Neural progenitor cell (in vitro differentiated cells): ENCODE measurements at places on chromosomes 4 and X.
A peak's percentile ranks its signal among the peaks of the same experiment; 100 is the strongest.

- DNase-seq: no peak
- no peak overlapping the region for H3K27ac ChIP-seq
- H3K4me3 ChIP-seq: no peak overlapping the region
These were observed 161.3 kb downstream of the RTL9 start for GRCh38 chrX:110519906-110520452.

GRCh38 chr4:54228546-54228945 is 547 bp upstream of the PDGFRA start:
- peaks cover 27% of the 10 kb centered on the region for H3K4me1 ChIP-seq
- no peaks in the 10 kb centered on the region for H3K36me3 ChIP-seq
- H3K27me3 ChIP-seq: peaks cover 95% of the 10 kb centered on the region
- H3K4me3 ChIP-seq: peak overlapping the region; percentile 57
- DNase-seq: no peak

DNA sequence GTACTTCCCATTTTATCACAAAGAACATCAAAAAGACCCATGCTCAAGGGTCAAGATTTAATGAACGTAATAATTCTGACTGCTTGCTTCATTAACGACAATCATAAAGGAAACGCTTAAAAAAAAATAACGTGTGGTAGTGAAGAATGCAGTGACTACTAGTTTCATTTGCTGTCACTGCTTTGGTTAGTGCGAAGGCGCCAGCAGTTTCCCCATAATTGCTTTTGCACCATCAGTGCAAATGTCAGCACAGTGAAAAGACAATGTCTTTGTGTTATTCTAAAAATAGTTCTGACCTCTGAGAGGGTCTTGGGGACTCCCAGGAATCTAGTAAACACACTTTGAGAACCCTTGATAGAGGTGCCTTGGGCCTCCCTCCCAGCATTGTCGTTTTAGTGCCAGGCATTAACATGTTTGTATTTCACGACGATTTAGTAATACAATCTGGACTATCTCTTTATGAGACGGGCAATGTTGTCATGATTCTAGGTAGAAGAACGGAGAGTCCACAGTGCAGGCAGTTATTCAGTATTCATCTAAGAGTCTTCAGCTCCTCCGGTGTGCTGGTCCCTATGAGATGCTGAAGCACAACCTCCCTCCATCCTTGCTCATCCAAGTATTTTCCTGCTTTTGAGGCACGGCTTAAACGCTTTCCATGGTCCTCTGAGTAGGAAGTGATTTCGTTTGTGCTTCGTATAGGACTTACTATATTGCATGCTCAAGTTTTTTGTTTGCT is 71.0 kb downstream of the AFF1 start:
- peak overlapping the region; percentile 99 for H3K27ac ChIP-seq
- DNase-seq: peak; percentile 52
- no peaks in the 10 kb centered on the region for H3K36me3 ChIP-seq
- H3K27me3 ChIP-seq: no peaks in the 10 kb centered on the region
- H3K4me3 ChIP-seq: peak overlapping the region; percentile 76

GRCh38 chr4:79030973-79031372 is 91.7 kb upstream of the PAQR3 start:
- no peak for DNase-seq
- no peaks in the 10 kb centered on the region for H3K27me3 ChIP-seq
- H3K36me3 ChIP-seq: no peaks in the 10 kb centered on the region

GRCh38 chr4:48931459-48931858 is 24.9 kb upstream of the OCIAD2 start:
- H3K4me1 ChIP-seq: no peaks in the 10 kb centered on the region
- DNase-seq: no peak
- H3K4me3 ChIP-seq: no peak overlapping the region
- H3K36me3 ChIP-seq: no peaks in the 10 kb centered on the region
- no peaks in the 10 kb centered on the region for H3K27me3 ChIP-seq

- H3K4me3 ChIP-seq: no peak overlapping the region
- no peaks in the 10 kb centered on the region for H3K27me3 ChIP-seq
- H3K27ac ChIP-seq: no peak overlapping the region
These were observed 325.7 kb upstream of the GIMD1 start for GRCh38 chr4:106694232-106694631.

DNA sequence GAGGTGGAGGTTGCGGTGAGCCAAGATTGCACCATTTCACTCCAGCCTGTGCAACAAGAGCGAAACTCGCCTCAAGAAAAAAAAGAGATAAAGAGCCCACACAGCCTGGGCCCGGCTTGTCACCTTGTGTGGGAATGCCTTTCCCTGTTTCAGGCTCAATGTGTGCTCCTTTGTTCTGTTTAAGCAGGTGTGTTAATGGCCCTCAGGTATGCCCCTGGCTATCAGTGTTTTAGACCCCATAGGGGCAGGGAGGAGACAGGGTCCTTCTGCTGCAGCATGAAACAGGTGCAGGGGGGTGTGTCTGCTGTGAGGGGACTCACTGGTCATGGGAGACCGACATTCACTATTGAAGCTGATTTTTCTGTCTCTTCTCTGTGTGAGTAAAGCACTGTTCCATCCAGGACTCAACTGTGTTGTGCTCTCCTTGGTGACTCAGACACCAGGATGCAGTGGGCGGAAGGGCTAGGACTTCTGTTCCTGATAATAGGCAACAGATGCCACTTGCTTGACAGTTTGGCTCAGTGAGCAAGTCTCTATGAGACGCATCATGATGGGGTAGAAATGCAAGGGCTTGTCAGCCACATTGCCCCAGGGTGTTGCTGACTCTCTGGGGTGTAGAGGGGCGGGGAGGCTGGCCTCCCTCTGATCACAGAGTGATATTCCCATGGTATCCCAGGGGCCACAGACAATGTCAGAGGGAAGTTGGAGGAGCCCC is 15.6 kb upstream of the LAP3 start:
- no peaks in the 10 kb centered on the region for H3K27me3 ChIP-seq
- no peaks in the 10 kb centered on the region for H3K4me1 ChIP-seq
- no peak overlapping the region for H3K4me3 ChIP-seq
- no peak overlapping the region for H3K27ac ChIP-seq

- no peak overlapping the region for H3K4me3 ChIP-seq
- no peak for DNase-seq
- H3K27me3 ChIP-seq: no peaks in the 10 kb centered on the region
- no peak overlapping the region for H3K27ac ChIP-seq
- no peaks in the 10 kb centered on the region for H3K36me3 ChIP-seq
- peaks cover 11% of the 10 kb centered on the region for H3K4me1 ChIP-seq
These were observed 13.1 kb upstream of the ANXA5 start for GRCh38 chr4:121709766-121710405.

GRCh38 chr4:150960818-150961217 is 54.3 kb downstream of the LRBA start:
- H3K4me1 ChIP-seq: peaks cover 7% of the 10 kb centered on the region
- H3K27ac ChIP-seq: no peak overlapping the region
- H3K4me3 ChIP-seq: no peak overlapping the region
- peaks cover 6% of the 10 kb centered on the region for H3K36me3 ChIP-seq
- DNase-seq: peak; percentile 16
- H3K27me3 ChIP-seq: no peaks in the 10 kb centered on the region
